ENCODE measurements at places on chromosomes 5 and 9.

DNA sequence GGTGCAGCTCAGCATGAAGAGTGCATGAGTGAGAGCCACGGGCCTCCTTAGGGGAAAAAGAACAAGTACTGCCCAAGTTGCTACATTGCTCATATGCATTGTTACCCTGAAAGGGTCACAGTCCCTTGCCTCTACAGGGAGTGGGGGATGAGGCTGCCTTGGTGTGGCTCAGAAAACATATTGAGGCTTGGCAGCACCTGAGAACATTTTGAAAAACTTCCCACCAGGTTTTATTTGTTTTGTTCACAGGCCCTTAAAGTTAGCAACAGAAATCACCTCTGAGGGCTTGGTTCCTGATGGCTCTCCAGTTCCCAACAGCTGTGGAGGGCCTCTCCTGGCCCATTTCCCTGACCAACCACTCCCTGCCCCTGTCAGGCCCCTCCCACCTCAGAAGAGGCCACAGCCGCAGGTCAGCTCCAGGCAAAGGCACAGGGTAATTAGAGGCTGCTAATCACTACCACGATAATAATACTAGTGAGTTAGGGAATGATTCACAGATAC lies 90.7 kb upstream of the ADRA1B start:
- DNase-seq: no peak

DNA sequence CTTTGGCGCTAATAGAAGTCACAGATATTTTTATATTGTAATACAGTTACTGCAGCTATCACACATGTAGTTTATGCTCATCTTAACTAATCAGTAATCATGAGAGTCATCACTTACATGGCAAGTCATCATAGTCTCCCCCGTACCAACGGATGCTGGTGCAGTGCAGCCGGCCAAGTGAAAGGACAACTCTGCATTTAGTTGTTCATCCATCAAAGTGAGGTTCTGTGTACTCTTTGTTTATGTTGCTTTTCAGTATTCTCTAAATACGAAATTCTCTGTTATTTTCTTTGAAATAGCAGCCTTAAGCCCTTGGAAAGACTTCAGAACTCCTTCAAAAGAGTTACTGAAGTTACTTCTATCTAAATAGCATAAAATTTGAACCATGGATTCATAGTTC lies 216.7 kb downstream of the CCDC171 start:
- DNase-seq: no peak

DNA sequence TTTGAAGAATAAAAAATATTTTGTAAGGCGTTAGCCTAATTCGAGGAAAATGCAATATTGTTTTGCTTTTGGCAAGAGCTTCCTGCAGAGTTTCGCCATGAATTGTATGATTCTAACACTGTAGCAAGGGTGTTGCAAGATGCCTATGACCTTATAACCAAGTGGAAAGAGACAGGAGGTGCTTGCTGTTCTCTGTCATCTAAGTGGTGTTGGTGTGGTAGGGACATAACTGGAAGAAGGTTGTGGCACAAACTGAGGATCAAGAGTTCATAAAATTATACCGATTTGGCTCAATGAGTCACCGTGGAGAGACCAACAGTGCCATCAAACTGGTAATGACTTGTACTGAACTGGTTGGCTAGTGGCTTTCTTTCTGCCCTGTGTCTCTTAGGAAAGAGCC lies 6.3 kb downstream of the STC2 start:
- DNase-seq: no peak

DNA sequence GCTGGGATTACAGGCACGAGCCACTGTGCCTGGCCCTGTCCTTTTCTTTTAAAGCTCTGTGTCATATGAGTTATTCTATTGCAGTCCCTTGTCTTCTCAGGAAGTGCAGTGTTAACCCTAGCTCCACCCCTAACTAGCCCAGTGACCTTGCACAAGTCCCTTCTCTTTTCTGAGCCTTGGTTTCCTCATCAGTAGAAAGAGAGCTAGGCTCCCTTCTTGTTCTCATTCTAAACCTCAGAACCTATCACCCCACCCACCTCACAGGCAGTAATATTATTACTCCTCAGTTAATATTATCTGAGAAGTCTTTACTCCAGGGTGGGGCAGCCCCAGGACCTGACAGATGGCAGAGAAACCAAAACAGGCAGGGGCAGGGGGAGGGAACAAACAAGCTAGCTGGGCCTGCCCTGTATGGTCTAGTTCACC lies 7.2 kb downstream of the CYFIP2 start:
- peak; percentile 52 for DNase-seq

DNA sequence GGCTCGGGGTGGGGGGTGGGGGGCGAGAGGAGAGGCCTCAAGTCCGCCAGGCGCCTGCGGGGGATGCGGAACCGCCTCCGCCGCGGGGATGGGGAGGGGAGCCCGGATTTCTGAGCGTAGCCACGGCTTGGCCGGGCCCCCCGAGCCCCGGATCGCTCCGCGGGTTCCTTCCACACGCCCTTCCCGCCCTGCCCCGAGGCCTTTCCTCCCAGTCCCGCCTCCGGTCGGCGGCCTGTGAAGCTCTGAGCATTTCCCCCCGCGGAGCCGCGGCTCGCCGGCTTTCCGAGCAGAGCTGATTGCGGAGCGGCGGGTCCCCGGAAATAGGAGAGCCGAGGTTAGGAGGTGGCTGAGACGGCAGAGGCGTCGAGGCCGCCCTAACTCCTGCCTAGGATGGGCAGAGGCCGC lies 6.1 kb downstream of the IRX4 start:
- no peak for DNase-seq

GRCh38 chr5:111901296-111901695 lies 144.3 kb upstream of the NREP start:
- DNase-seq: peak; percentile 58

DNA sequence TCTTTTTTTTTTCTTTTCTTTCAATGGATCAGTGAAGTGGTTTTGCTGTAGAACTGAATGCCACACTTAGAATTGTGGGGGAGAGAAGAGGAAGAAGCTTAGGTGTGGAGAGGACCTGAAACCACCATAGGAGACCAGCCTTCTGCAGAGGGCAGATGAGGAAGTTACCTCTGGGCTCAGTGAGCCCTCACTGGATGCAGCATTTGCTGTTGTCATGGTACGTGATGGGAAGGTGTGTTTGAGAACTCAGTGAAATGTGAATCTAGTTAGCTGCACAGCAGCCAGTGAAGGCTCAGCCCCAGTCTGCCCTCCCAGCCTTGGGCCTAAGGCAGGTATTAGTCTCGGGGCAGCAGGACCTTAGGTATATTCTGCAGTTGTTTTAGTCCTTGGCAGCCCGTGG lies 17.5 kb downstream of the CYFIP2 start:
- peak; percentile 34 for DNase-seq

DNA sequence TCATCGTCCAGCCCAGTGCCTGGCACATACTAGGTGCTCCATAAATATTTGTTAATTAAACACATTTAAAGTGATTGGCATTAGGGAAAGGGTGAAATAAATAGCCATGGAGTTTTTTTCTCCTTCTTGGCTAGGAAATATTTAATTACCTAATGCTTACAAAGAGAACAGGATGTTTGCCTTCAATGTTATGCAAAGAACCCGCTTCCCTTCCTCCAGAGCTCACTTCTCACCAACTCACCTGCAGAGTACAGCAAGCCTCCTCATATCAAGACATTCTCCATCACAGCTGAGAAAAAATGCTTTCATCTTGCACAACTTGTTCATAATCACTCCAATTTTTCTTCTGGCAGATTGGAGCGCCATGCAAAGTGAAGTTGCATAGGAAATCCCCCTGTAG lies 161.7 kb upstream of the STK32A start:
- no peak for DNase-seq
